HCT116 (cell line): ENCODE measurements at places on chromosomes 5 and 9. TPM values are rescaled to one million over a fixed set of nuclear protein-coding genes. Genes with fewer than 3 reads are reported as not detected.

DNA sequence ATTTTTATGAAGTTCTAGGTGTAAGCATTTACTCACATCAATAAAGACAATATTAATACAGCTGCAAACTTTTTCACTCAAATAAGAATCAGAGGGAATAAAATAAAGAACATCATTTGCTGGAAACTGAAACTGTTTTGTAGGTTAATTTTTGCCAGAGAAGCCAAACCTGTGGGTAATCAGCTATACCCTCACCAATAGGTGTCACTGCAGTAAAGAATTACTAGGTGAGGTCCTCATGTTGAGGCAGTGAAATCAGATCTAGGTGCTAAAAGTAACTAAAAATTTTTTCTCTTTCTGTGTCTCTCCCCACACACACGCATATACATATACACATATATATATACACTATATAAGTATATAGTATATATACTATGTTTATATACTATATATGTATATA, 1016.3 kb upstream of the SEMA6A start:
- DNase-seq: peak; percentile 15
- no peak overlapping the region for H3K4me3 ChIP-seq
- H3K27ac ChIP-seq: no peak overlapping the region
- H3K36me3 ChIP-seq: no peaks in the 10 kb centered on the region
- H3K27me3 ChIP-seq: no peaks in the 10 kb centered on the region

DNA sequence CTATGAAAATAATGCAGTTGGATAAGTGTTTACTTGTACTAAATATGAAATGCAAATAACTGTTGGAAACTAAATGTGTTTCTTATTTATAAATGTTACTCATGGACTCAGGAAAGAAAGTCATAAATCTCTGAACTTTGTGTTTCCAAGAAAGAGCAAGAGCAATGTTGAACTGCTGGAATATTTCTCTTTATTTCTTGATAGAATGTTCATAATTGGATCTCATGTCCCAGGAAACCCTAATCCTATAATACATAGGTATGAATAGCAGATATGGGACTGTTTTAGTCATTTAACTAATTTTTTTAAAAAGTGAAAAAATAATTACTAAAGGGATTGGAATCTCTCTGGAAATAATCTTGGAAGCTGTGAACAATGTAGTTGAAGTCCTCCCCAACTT, 245.0 kb upstream of the ACTBL2 start:
- no peaks in the 10 kb centered on the region for H3K27me3 ChIP-seq
- no peaks in the 10 kb centered on the region for H3K36me3 ChIP-seq

DNA sequence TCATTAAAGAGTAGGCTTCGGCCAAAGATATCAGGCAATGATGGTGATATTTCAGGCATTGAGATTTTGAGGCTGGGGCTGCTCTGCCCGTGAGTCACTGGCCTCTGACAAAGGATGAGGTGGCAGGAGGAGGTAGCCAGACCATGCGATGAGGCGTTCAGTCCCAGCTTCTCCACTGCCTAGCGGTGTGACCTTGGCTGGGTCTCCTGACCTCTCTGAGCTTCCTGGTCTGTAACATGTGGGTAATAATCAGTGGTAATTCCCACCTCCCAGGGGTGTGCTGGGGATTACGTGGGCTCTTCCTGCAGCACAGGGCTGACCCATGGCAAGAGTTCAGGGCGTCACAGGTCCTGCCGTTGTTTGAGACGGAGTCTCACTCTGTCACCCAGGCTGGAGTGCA, 73.2 kb upstream of the RAPGEF1 start:
- H3K4me1 ChIP-seq: 0 out of 2 replicates have a peak, but pooled peaks cover 2% of the 10 kb centered on the region
- H3K27ac ChIP-seq: no peak overlapping the region
- DNase-seq: no peak
- no peaks in the 10 kb centered on the region for H3K27me3 ChIP-seq
- H3K36me3 ChIP-seq: no peaks in the 10 kb centered on the region

The RGMB gene
- 18.3 TPM for total RNA-seq

The SPINK6 gene
- total RNA-seq: not detected

The ARSI gene
- 0.07 TPM for total RNA-seq

The ORM2 gene
- 0.59 TPM for total RNA-seq

The NME5 gene
- total RNA-seq: 3.1 TPM
